ENCODE measurements at places on chromosomes 7 and 10.

GRCh38 chr10:5510281-5511072 lies 11.1 kb upstream of the CALML5 start:
- no peak for DNase-seq

DNA sequence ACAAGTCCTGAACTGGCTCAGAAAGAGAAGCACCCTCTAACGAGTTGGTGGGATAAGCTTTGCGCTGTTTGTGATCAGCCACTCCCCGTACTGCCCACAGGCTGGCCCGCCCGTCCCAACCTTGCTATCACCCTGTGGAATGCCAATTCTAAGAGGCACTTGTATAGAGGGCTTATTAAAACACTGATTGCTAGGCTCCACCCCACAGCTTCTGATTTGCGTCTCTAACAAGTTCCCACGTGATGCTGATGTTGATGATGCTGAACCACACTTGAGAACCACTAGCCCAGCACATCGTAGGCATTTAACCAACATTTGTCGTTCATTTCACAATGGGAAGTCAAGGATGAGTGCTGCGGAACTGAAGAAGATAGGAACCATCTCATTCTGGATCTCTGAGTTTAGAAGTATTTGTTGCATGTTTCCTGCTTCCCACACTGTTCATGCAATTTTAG lies 12.7 kb upstream of the GSAP start:
- no peak for DNase-seq

GRCh38 chr7:8125680-8126444 lies 136.1 kb downstream of the ICA1 start:
- DNase-seq, result no peak

GRCh38 chr7:55965100-55965470 lies 700 bp downstream of the NIPSNAP2 start:
- DNase-seq, result no peak
